ENCODE measurements at places on chromosomes 6 and 20.

- no peak for DNase-seq
Observed at GRCh38 chr6:159529934-159530333, 163.1 kb downstream of the SOD2 start.

GRCh38 chr6:117504478-117505144 lies 22.1 kb downstream of the DCBLD1 start:
- DNase-seq, result no peak

DNA sequence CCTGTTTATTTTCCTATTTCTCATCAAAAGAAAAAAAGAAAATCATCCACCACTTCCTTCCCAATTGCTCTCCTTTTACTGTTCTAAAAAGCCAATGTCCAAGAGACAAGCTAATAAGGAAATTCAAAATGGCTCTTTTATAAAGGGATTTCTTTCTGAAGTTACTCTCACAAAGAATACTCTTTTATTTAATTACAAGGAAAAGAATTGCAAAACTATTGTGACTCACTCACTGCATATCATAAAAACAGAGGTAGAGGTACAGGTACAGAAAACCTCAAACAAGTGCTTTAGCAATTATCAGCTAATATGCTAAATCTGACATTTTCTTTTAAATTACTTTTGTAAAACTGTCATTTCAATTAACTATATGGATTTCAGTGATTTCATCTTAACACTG lies 18.1 kb downstream of the DEK start:
- no peak for DNase-seq

- DNase-seq, result peak; percentile 60
Observed at GRCh38 chr6:89970609-89971337, 76.5 kb downstream of the GJA10 start.

- no peak for DNase-seq
Observed at GRCh38 chr6:8325743-8326142, 109.6 kb downstream of the SLC35B3 start.

DNA sequence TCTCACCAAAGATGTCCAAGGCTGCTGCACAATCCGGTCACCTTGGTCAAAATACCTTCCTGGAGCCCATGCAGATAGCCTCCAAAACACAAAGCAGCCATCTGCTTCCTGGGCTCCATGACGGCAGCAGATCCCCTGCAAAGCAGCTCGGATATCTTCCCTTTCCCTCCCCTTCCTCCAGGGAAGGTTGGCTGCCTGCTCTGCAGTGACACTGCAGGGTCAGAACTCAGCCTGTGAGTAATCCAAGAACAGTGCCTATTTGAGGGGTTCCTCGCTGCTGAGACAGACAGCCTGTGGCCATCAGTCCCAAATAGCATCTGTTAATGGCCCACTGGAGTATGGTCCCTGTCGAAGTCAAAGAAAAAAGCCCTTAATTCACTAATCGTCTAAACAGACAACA lies 270.8 kb downstream of the PREX1 start:
- no peak for DNase-seq

DNA sequence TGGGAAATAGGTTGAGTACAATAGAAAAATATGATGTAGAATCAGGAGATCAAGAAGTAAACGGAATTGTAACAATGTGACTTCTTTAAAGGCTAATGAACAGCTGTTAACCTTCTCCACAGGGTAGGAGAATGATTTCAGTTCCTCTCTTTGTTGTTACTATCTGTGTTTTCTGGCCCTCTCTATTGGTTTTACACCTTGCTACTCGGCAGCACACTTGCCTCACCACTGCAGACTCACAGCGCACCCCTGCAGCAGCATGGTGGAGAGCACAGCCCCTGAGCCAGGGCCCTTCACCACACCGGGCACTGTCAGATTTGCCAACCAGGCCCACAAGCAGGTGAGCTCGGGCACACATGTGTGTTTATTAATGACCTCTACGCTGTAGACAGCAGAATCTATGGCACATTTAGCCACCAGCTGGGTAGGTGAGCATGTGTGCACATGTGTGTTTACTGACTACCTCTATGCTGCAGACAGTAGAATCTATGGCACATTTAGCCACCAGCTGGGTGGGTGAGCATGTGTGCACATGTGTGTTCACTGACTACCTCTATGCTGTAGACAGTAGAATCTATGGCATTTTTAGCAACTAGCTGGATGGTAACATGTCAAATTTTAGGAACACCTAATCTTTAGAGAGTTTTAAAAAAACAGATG lies 16.8 kb downstream of the SFT2D1 start:
- no peak for DNase-seq

GRCh38 chr20:15889514-15890256 lies 683.6 kb downstream of the KIF16B start:
- DNase-seq, result peak; percentile 7

DNA sequence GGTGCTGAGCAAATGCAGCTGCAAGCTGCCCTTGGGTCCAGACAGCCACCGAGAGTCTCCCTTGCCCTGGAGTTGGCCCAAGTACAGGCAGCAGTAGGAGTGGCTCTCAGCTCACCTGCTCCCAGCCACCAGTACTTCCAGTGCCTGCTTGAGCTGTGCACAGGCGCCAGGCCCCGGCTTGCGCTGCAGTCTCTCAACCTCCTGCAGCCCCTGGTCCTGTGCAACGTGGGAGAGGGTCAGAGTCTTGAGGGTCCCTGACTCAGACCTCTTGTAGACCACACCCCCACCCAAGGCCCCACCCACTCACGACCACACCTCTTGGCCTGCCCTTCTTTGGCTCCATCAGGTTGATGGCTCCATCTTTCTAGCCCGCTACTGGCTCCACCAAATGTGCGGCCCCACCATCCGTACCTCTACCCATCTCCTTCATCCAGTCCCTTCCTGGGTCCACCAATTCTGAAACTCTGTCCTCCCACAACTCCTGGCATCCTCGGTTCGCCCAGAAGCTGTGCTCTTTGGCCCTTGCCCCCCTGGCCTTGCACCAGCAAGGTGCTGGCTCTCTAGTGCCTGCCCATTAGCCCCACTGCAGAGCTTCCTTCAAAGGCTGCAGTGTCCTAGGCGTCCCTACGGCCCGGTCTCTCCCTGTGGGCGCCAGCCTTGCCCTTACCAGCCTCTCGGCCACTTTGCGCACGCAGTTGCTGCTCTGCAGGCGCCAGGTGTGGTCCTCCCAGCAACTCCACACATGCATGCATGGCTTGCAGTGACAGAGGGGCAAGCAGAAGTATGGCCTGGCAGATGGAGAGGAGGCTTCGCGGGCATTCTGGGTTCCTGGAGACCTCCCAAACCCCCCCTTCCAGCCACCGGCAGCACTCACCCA lies 16.5 kb upstream of the SPAG4 start:
- no peak for DNase-seq

DNA sequence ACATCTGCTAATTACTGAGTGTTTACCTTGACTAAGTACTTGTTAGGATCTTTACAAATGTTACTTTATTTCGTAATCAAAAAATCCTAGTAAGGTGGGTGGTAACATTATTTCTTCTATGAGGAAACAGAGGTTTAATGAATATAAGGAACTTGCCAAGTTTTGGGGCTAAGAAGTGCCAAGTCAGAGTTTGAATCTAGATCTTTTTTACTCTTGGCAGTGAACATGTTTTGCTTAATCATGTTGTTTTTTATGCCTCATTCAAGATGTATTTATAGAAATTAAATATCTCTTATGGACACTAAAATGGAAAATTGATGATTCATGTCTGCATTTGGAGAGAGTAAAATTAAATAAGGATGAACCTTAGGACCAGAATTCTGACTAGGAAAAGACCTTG lies 393.7 kb downstream of the UTRN start:
- no peak for DNase-seq

- no peak for DNase-seq
Observed at GRCh38 chr20:22546344-22546743, 38.0 kb downstream of the FOXA2 start.

DNA sequence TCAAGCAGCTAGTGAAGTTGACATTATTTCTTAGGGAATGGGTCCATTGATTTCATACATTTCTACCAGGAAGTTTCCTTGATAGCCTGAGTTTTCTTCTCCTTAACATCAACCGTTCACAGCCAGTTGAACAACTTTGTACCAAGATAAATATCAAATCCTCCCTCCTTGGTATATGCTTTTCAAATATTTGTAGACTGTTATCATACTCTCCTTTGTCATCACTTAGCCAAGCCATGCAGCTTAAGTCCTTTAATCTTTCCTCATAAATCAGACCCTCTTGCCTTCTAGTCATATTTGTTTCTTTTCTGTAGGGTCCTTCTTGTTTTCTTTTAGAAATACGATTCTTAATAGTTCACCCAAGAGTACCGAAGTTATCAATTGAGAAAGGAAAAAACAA lies 25.6 kb downstream of the RFX6 start:
- DNase-seq, result no peak

DNA sequence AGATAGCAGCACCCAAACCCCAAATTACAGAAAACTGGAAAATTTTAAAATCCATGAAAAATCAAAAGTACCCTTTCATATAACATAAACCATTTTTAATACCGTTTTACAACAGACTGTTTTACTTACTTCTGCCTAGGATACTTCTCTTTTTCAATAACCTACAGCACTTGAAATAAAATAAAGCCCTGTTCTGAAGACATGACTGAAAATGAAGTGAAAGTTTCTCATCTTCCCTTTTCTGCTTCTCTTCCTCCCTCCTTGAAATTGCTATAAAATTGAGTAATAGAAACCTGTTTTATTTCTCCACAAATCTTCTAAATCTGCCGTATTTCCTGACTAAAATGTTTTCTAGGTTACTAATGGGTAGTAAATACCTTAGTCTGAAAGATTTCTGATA lies 20.3 kb downstream of the MMS22L start:
- no peak for DNase-seq

- DNase-seq, result no peak
Observed at GRCh38 chr6:26484161-26484560, 15.9 kb upstream of the BTN1A1 start.

GRCh38 chr6:144302701-144303372 lies 17.7 kb downstream of the UTRN start:
- no peak for DNase-seq

GRCh38 chr20:50281831-50282591 lies 91.4 kb downstream of the CEBPB start:
- no peak for DNase-seq

DNA sequence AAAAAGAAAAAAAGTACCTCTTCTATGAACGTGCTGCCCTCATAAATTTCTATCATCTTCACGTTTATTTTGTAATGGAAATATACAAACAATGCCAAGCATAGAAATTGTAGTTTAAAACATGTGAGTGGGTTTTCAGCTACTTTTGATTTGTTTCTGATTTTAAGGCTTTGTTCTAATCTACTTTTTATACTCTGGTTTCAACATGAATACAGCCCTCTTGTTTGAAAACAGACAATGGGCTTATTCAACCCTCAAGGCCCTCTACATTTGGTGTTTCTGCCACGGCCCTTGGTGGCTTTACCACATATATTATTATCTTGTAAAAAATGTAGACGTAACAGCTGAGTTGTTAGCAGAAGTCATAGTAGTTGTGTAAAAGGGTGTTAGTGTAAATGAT lies 153.9 kb downstream of the SOX4 start:
- DNase-seq, result no peak

GRCh38 chr20:15848995-15849610 lies 724.1 kb downstream of the KIF16B start:
- DNase-seq, result no peak

- DNase-seq, result peak; percentile 79
Observed at GRCh38 chr20:3744806-3745685, 12.6 kb downstream of the HSPA12B start.

DNA sequence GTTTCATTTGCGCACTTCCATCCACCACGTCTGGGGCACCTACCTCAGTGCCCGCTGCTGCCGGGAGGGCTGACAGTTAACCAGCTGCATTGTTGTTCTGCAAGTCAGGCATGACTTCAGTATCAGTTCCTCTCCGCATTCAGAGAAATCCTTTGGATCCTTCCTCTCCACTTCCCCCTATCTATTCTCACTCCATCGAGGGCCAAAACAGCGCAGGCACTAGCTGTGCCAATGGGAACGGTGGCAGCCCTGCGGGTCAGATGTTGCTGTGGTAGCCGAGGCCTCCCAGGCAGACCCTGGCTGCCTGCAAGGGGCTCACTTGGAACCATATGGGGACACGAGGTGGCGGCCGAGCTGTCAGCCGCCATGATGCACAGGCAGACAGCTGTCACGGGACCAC lies 64.2 kb upstream of the INSM1 start:
- DNase-seq, result no peak

DNA sequence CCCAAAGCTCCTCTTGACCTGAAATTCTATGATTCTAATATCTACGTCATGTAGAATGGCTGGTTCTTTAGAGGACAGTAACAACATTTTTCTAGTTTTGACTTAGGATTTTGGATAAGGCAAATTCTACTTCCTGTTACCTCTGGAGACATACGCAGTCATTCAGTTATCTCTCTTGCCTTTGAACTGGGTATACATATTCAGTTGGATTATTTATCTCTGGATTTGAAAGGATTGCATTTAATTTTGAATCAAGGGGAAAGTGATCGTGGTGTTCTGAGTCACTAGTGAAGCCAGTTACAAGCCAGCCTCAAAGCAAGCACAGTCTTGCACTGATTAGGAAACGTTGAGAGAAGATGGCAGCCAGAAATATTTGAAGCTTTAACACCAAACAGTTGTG lies 35.3 kb upstream of the BCAS1 start:
- no peak for DNase-seq

DNA sequence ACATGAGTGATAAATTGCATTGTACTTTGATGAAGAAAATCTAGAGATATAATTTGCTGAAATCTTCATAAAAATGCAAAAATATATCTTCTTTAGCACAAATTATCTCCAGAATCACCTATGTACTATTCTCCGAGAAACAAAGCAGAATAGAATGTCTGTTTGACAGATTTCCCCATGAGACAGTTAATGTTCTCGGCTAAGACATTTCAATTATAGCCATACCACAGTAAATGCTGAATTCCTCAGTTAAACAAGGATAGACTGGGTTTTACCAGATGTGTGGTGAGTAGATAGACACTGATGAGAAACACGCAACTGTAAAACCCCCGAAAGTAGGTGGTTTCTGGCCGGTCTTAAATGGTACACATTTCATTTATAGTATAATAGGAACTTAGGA lies 69.8 kb downstream of the SNAP25 start:
- no peak for DNase-seq

DNA sequence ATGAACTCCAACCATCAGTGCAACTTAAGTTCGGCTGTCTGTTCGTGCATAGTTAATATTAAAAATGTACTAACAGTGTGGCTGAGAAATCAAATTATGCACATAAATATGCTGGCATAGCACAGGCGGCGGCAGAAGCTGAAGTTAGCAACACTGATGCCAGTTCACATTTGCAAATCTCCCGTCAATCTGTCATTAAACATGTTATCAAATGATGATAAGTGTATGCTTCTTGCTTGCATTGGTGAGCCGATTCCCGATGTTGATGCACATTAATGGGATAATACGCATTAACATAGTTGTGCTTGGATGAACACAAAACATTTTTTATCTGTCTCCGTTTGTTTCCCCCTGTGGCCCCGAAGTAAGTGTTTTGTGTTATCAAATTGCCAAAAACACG lies 309.4 kb downstream of the ZNF217 start:
- DNase-seq, result no peak

DNA sequence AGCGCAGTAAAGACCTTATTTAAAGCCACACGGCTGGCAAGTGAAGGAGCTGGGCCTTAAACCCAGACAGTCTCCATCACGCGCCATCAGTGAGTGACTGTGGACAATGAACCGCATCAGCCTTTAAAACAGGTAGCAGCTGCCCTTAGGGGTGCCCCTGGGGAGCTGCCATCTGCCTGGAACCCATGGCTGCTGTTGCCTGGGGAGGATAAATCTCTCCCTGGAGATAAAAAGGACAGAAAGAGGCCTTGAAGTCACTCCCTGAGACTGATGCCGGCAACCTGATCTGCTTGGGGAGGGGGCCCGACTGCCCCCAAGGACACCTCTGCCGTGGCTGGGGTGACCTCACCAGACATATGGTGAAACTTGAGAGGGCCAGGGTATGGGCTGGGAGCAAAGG lies 73.5 kb downstream of the PREX1 start:
- DNase-seq, result no peak

All from NCI-H1105 treated with DMSO at 0.1 percent for 48 hours (cell line).